Femur (tissue), 1 donor: ENCODE measurements at places on chromosomes 16 and 17.

GRCh38 chr16:72474501-72475123 lies 302.7 kb upstream of the PMFBP1 start:
- no peak for DNase-seq

DNA sequence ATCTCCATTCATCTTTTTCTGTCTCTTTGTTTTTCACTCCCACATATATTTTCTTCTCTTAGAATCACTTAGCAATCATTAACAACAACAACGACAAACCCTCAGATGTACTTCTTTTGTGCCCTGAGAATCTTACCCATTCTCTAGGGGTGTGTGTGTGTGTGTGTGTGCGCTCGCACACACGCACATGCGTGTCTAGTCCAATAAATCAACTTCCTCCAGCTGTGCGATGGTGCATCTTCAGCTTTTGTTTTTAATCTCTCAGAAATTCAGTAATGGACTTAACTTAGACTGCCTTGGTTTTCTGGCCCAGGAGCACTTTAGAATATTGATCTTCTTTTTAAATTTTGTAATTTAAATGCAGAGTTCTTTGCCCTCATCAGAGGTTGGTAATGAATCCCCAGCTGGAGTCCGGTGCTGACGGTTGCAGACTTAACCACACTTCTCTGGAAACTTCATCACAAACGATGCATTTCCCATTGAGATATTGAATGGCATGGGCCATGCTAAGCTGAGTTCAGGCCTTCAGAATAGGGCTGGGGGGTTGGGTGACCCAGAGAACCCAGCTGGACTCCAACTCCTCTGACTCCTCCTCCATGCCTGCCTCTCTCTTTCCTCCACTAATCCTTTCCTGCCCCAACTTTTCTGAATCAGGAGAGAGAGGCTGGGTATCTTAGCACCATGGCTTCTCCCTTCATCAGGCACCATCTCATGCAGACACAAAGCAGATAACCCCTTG lies 193.9 kb downstream of the ZNF18 start:
- DNase-seq: no peak

DNA sequence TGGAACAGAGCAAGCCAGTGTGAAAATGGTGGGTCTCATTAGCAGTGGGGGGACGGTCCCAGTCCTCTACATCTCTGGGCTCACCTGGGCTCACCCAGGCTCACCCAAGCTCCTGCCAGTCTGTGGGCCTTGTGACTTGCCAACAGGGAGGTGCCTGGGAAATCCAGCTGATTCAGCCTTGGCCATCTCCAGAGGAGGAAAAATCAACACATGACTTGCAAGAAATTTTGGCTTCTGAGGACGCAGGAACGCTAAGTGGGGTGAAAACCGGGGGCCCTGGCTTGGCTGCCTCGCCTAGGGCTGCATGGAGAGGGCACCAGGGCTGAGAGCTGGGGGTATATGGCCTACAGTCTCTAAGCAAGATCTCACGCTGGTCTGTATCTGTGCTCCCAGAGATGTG lies 47.7 kb downstream of the VAC14 start:
- no peak for DNase-seq

- DNase-seq: no peak
Measured at GRCh38 chr16:50747207-50747956, 5.5 kb downstream of the CYLD start.

DNA sequence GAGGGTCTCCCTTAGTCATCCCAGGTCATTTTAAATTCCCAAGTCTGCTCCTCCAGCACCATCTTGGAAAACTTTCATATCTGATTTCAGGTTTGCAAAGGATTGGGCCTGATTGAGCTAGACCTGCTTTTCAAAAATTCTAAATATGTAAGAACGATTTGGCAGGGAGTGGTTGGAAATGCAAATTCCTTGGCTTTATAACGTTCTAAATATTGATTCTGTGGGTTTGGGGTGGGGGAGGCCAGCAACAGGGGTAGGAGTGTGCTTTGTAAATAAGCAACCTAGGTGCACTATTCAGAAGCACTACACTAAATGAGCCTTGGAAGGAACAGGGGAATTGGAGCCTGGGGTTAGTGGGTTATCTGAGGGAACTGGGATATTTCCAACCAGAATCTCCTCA lies 47.9 kb downstream of the TMEM114 start:
- DNase-seq: no peak
